Caudate nucleus (tissue), 63 donors: ENCODE measurements at places on chromosomes 3 and 15.

DNA sequence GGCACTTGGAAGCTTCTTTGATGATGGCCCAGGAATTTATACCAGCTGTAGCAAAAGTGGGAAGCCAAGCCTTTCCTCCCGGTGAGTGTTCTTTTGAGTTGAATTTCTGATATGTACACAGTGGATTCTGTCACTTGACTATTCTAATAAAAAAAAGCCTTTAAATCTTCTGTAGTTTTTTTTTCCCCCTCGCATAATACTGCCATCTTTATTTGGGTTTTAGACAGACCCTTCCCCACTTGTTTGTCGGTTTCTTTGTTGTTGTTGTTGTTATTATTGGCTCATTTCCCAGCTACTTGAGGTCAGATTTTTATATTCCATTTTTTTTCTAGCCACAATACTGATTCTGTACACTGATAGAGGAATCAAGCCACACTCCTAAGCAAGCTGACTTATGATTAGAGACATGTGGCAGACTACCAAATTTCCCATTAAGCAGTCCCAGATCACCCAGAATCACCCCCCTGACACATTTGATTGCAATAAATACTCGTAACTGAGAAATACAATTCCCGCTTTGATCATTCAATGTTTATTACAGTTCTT lies 122.4 kb upstream of the IL12A start:
- DNase-seq, result no peak

DNA sequence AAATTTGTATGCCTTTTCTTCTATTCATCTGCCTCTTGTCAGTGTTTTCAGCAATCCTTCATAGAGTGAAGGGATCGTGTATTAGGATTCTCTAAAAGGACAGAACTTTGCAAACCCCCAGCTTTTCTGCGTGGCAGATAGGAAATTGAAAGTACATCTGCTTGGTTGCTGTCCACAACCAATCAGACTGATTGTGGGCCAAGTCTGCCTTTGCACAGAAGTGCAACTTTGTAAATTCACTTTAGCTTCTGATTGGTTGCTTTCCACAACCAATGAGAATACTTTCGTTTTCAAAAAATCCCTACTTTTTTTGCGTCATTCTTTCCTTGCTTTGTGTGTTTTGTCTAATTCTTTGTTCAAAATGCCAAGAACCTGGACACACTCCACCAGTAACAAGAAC lies 847.4 kb downstream of the FHIT start:
- no peak for DNase-seq

DNA sequence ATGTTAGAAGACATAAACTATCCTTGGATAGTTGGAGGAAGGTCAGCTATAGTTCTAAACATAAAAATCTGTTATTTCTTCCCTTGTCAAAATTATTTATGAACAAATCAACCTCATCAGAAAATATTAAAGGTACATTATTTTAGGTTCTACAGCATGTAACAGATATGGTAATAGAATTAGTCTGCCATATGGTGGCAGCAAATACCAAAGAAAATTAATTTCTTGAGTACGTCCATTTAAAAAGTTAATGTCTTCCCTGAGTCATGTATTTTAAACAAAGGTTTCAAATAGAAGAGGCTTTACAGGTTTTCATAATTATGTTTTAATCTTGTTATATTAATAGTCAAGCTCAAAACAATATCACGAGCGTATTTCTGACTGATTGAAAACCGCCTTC lies 17.9 kb upstream of the ANKRD28 start:
- DNase-seq, result no peak

GRCh38 chr3:103056542-103056941 lies 621.7 kb downstream of the ZPLD1 start:
- no peak for DNase-seq

GRCh38 chr3:196175722-196176121 lies 35.5 kb downstream of the ZDHHC19 start:
- no peak for DNase-seq

GRCh38 chr15:68328443-68328842 lies 50.9 kb downstream of the FEM1B start:
- no peak for DNase-seq

GRCh38 chr3:111819927-111820326 lies 39.1 kb upstream of the PHLDB2 start:
- no peak for DNase-seq

- no peak for DNase-seq
Measured at GRCh38 chr3:186852994-186853393, 10.5 kb downstream of the ADIPOQ start.

- DNase-seq, result no peak
Measured at GRCh38 chr15:26634319-26634718, 138.5 kb downstream of the GABRB3 start.

DNA sequence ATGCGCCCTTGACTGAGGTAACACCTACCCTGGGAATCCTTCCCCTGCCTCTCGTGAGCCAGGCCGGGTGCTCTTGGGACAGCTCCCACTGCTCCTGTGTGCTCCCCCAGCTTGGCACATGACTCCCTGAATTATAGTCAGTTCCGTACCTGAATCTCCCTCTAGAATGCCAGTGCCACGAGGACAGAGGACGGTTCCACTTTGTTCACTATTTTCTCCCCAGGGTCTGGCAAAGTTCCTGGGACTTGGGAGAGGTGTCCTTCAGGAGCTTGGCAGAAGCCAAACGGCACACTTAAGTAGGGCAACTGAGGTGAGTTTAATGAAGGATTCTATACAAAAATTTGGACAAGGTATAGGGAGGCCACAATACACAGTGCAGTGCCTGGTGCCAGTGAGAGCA lies 9.8 kb downstream of the CCR5AS start:
- no peak for DNase-seq

DNA sequence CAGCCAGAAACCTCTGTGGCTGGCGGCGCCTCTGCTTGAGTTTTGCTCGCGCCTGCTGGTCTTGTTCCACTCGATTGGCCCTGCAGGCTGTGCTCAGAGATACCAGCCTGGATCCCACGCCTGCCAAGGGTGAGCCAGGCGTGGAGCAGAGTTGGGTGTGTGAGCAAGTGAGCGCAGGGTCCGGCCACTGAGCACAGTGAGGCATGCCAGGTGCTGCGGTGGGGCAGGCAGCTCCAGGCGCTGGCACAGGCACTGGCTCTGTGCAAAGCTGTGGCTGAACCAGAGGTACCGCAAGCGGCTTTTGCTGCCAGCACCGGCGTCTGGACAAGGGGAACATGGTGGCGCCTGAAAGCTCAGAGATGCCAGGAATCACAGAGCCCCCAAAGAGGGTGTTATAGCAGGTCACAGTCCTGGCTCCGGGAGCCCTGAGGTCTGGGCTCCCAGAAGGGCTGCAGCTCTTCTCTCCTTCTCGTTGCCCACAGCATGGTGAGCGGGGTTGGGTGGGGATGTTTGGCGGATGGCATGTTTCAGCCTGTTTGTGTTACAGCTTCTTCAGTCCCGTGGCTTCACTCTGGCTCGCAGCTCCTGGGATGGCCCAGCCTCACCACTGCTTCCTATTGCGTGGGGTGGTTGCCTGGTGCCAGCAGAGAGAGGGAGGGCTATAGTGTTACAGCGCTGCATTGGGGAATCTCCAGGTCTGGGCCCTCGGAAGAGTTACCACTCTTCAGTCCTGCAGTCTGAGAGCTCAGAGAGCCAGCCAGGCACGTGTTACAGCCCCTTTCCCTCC lies 73.9 kb downstream of the NR1D2 start:
- no peak for DNase-seq

DNA sequence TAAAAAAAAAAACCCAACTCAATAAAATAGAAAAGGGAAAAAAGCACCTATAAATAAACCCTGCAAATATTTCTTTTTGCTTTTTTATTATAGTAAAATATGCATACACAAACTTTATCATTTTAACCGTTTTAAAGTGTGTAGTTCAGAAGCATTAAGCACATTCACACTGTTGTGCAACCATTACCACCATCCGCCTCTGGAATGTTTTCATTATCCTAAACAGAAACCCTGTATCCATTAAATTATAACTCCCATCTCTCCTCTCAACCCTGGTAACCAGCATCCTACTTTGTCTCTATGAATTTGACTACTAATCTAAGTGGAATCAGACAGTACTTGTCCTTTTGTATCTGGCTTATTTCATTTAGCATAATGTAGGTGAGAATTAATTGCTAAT lies 15.0 kb downstream of the CDCP1 start:
- DNase-seq, result no peak

DNA sequence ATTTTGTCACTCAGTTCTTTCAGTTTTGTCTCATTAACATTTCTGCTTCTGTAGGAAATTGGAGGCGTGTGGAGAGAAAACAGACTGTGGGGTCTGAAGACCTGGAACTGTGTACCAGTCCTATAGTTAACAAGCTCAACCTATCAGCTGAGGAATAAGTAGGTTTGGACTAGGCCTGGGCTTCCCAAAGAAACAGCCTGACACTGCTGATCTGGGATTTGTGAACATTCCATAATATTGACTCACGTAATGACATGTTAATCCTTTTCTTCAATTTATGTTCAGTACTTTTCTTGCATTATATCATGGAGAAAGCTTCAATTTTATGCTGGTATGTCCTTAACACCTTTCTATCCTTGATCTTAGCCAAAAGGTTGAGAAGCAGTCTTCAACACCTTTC lies 181.6 kb upstream of the RORA start:
- DNase-seq, result no peak

DNA sequence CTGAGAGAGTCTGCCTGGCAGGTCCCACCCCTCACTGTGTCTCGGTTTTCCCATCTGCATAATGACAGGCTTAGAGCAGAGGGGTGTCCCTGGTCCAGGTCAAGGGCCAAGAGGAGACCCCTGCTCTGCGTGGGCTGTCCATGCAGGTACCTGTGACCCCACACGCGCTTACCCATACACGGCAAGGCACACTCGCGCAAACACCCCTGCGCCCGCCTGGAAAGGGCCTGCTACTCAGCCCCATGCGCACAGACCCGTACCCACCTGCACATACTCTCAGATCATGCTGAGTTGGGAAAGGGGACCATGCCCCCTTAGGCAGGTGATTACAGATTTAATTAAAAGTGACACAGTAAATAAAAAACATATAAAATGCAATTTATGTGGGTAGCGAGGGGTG lies 23.4 kb upstream of the TMEM115 start:
- no peak for DNase-seq

- peak; percentile 86 for DNase-seq
Measured at GRCh38 chr3:49519296-49519695, 35.0 kb upstream of the BSN start.

DNA sequence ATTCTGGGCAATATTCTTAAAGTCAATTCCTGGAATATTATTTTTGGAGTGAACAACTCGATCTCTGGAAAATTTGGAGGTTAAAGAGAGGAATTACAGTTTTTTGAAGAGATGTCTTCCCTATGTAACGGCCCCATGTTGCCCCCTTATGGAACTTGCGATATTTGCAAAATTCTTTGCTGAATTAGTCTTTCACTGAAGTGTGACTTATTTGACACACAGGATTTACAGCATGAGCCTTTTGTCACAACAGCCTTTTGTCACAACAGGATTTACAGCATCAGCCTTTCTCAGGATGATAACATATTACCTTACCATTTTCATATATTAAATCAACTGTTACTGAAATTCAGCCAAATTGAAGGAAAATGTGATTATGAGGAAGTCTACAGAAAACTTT lies 37.8 kb upstream of the SPTSSB start:
- DNase-seq, result no peak

DNA sequence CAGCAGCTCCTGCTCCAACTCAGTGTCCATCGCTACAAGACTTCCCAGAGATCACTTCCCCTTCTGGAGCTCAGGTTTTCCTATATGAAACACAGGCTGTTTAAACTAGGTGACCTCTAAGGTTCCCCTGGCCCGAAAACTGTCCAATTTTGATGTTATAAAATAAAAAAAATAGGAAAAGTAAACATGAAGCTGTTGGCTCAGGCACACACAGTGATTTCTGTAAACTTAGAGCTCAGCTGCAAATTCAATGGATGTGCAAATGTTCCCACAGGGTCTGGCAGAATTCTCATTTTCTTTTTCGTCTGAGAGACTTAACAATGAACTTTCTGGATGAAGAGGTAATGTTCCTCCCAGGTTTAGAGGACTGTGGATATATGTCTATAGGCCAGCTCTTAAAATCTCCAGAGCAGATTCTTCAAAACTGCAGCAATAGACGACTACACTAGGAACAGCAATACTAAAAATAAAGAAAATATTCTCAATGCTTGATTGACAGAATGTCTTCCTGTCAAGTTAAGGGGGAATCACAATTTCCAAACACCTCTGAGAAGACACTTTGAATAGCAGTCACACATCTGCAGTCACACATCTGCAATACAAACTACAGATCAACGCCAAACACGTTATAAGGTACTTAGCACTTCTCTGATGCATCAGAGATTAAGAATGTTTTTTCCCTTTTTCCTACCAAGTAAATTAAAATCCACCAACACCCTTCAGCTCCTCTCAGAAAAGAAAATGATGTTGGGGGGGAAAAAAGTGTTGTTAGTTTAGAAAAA lies 2.8 kb downstream of the NUP210 start:
- DNase-seq, result no peak

- DNase-seq, result no peak
Measured at GRCh38 chr3:111277226-111277625, 205.6 kb downstream of the NECTIN3 start.

DNA sequence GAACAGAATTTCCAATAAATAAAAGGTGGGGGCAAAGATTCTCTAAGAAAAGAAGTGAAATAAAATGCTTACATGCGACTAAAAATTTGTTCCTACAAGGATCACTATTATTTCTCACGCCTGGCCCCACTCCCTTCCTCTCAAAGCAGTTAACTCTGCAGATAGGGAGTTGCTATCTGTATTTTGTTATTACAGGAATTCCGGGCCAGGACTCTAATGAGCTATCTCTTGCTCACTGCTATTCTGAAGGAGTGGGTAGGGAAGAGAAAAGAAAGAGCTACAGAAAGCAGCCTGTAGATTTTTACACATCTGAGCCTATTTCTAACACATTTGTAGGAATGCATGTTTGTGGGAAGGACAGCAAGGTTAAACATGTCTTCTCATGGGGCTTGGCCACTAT lies 140.4 kb downstream of the PCCB start:
- DNase-seq, result no peak

GRCh38 chr3:53836084-53836872 lies 9.9 kb downstream of the CHDH start:
- no peak for DNase-seq

GRCh38 chr15:40793216-40793989 lies 13.5 kb upstream of the ZFYVE19 start:
- DNase-seq, result no peak

GRCh38 chr3:36525115-36525801 lies 145.0 kb downstream of the STAC start:
- no peak for DNase-seq

DNA sequence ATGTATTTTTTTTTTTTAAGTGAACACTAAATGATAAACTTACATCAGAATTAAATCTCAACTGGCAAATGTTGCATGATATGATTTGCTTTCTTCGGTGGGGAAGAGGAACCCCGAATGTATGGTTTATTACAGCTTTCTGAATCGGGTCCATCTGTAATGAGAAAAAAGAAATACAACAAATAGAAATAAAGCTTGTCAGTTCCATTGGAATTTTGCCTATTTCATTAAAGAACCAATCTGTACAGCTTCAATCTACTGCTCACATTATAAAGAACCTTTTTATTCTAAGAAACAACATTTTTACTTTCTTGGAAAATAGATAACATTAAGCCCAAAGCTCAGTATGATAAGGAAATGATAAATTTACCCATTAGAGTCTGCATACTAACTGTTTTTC lies 186.5 kb downstream of the ZNF385D start:
- no peak for DNase-seq

GRCh38 chr3:147618691-147619090 lies 209.5 kb downstream of the ZIC1 start:
- no peak for DNase-seq

GRCh38 chr15:89400116-89400781 lies 65.6 kb upstream of the POLG start:
- no peak for DNase-seq
